AML-193 (cell line): ENCODE measurements at places on chromosomes 6 and 20.

- no peak for DNase-seq
Measured at GRCh38 chr6:44727651-44728630, 340.4 kb downstream of the CDC5L start.

- DNase-seq, result no peak
Measured at GRCh38 chr6:114158411-114158810, 184.4 kb downstream of the HS3ST5 start.

DNA sequence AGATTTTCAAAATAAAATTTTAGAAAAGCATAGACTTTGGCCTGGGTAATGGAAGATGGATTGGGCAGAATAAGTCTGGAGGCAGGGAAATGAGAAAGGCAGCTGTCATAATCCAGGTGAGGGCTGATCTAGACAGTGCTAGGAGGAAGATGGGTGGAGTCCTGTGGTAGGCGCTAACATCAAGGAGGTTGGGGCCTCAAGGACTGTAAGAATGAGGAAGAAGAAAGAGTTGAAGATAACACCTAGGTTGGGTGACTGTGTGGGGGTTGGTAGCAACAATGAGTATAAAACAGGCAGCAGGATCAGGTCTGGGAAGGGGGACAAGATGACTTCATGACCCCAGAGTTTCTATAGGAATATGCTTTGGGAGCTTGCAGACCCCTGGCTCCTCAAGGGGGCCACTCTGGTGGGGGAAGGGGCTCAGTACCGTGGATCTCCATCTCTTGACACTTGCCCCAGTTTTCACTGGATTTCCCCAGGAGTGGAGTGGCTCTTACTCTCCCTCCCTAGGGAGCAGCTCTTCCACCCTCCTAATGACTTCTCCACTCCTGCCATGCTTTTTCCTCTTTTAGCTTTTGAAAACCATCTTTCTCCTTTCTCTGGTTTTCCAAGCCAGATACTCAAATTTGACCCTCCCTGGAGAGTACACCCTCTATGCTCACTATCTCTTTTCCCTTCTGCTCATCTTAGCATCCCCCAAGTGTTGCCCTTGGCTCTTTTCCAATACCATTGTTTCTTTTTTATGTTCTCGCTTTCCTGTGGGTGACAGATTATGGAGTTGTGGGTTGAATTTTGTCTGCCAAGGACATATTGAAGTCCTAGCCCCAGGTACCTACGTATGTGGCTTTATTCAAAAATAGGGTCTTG is 14.8 kb downstream of the TRIM31 start:
- DNase-seq, result no peak

DNA sequence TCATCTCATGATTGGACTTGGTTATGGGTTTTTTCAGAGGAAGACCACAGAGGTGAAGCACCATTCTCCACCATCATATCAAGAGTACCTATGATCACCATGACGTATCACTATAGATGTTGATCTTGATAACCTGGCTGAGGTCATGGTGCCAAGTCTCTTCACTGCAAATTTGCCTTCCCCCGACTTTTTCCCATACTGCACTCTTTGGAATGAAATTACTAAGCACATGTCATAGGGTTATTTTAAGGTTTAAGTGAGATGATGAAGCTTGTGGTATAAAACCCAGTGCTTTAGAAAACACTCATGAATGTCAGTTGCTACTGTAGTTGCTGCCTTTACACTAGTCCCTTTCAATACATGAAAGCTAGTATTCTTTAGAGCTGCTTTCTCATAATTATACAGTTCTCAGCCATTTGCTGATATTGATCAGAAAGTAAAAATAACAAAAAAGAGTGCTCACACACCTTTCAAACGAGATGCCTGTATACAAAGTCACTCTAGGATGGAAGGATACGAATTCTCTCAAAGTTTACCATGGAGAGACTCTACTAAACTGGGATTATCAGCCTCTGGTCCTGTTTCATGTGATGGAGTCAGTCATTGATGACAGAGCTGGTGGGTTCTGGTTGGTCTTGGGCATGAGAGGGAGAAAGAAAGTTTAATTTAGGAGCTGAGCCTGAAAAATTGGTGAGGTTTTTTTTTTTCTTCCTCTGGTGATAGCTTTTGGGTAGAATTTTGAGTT is 228.1 kb downstream of the PRL start:
- DNase-seq, result no peak

DNA sequence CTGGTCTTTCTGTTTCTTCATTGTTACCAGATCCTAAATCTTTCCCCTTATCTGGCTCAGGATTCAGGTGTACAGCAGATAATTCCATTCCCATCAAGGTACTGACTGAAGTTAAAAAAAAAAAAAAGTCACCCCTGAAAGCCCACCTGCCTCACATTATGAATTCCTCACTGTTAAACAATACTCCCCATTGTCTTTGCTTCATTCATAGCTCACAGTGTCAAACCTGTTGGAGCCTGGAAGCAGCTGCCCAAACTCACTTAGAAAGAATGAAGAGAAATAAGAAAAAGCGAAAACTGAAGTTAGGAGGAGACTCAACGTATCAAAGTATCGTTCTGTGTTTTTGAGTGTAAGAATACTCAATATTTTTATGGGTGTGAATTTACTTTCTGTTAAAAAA is 1.8 kb upstream of the DCBLD1 start:
- no peak for DNase-seq

DNA sequence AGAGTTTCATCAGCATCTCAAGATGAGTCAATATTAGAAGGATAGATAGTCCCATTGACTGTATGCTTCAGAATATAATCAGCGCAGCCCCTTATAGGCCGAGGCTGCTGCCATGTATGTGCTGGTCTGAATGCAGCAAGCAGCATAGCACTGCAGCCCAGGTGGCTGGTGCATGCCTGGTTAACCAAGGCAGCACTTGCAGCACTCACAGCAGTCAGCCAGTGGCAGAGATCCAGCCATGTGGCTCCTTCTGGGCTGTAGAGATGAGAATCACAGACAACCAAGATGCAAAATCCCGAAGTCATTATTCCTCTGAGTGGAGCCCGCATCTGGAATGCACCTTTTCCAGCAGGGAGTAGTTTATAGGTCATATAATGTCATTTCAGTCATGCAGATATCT is 251.9 kb downstream of the UST start:
- DNase-seq, result no peak

GRCh38 chr20:1995531-1996310 is 1.9 kb upstream of the PDYN start:
- no peak for DNase-seq

- no peak for DNase-seq
Measured at GRCh38 chr20:59564171-59564570, 40.2 kb upstream of the PHACTR3 start.

DNA sequence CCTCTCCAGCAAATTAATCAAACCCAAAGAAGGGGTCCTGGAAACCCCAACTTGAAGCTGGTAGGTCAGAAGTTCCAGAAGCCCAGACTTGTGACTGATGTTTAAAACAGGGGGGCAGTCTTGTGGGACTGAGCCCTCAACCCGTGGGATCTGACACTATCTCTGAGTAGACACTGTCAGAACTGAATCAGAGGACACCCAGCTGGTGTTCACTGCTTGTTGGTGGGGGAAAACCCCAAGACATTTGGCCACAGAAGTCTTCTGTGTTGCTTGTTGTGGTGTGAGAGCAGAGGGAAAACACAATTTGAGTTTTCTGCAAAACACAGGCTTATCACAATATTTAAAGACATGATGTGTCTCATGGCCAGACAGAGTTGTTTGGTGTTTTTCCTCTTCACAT is 29.9 kb downstream of the KIF13A start:
- no peak for DNase-seq

DNA sequence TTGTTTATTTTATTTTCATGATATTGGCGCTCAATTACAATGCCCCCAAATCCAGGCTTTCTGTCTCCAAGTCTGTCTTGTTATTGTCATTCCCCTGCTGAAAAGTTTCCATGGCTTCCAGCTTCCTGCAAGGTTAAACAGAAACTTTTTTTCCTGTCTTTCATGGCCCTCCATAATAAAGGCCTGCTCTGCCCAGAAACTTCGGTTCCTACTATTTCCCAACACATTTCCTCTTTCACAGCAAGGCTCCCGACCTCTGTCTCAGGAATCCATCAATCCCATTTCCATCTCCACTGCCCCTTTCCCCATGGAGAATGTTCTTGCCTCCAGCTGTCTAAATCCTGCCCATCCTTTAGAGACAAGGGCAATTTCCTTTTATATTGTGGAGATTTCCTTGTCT is 365.2 kb upstream of the JARID2 start:
- DNase-seq, result no peak

- DNase-seq, result no peak
Measured at GRCh38 chr20:1215386-1216170, 10.3 kb upstream of the RAD21L1 start.
